ENCODE measurements at places on chromosomes 12 and 14.

- DNase-seq, result no peak
Measured at GRCh38 chr12:122908915-122909314, 13.0 kb upstream of the VPS37B start.

- no peak for DNase-seq
Measured at GRCh38 chr12:49093792-49094159, 825 bp downstream of the DHH start.

DNA sequence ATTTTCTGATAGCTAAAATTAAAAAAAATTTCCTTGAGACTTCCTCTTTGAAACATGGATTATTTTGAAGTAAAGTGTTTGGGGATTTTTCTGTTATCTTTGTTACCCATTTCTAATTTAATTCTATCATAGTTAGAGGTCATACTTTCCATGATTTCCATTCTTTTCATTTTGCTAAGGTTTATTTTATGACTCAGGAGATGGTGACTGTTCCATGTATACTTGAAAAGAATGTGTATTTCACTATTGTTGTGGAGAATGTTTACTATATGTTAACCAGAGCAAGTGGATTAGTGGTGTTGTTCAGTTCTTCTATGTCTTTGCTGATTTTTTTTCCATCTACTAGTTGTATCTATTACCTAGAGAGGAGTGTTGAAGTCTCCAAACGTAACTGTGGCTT is 250.5 kb upstream of the PELI2 start:
- no peak for DNase-seq

DNA sequence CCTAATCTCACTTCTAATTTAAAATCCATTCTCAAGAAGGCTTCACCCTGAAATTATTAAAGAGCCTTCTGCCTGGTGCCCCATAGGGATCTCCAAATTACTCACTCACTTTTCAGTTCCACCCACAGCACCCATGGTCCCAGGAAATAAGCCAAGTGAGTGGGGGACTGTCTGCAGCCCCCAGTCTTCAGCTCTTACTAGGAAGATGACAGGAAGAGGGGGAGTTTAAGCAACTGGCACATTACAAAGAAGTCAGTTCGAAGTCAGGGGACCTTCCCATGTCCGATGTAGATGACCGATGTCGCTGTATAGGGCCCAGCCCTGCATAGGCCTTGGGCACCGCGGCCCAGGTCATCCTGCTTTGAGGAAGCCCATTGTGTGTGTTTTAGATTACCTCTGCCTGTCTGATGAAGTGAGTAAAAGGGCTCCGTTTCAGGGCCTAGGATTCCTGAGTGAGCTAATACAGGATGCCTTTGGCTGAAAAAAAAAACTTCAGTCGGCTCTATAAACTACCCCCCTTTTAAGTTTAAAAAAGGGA is 1.9 kb downstream of the ACTN1 start:
- DNase-seq, result no peak

- no peak for DNase-seq
Measured at GRCh38 chr12:42482041-42482747, 107.4 kb downstream of the PRICKLE1 start.

DNA sequence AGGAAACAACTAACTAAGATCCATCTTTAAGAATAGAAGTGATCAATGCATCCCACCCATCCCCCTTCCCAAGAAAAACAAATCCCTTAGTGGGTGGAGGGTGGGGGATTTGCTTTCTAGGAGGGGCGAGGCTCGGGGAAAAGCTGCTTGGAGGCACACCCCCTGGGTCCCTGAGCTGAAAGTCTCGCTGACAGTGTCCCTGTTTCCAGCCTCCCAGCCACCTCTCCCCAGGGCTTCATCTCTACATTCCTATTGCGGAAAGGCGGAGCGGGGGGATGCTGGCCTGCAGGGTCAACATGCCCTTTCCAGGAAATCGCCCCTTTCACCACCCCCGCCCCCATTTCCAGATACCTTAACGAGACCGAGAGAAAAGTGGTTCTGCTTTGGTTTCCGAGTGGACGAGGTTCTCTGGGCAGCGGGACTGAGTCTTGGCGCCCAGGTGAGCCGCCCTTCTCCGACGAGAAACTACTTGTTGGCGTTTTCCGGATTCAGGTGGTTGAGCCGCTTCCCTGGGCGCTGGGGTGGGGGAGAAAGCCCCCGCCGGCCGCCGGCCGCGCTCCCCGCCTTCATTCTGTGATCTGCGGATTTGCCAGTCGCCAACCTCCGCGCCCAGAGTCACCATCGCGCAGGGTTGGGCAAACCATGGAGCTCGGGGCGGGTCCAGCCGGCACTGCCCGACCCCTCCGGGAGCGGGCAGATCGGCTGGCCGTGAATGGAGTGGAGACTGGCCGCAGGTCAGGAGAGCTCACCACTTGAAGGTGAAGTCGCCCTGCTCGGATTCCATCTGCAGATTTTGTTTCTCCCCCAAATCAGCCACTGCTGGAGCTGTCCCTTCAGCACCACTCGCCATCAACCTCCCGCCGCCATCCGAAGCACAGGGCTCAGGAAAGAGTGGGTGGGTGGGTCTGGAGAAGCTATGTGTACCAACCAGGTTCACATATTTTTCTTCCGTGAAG is 505 bp downstream of the KCNC2 start:
- DNase-seq, result no peak

DNA sequence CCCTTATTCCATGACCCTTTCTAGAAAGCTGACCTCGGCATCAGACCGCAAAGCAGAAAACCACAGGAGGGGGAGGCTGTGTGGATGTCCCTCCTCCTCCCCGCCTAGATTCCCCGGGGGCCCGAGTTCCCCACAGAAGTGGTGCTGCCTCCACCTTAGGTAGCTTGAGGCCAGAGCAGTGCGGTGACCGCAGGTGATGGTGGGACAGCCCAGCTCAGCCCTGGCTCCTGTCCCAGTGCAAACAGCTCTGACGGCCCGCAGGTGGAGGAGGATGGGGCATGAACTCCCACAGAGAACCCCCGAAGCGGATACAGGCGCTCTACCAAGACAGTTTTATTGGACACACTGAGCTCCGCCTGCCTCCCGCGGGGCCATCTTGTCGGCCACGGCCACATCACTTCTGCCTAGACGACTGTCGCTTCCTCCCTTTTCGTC is 19.5 kb downstream of the ARL6IP4 start:
- no peak for DNase-seq

DNA sequence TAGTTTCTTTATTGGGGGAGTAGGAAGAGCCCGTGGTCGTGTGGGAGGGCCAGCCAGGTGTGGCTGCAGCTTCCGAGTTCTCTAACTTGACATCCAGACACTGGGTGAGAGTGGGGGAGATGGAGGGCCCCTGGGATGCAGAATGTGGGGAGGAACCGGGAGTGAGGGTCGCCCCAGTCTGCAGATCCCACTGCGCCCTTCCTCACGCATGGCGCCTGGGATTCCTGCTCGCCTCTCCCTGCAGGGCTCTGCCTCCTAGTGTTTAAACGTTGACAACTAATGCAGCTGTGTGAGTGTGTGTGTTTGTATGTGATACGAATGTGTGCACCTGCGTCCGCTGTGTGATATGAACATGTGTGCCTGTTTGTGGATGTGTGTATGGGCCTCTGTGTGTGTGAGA is 34.6 kb downstream of the FZD10 start:
- DNase-seq, result no peak

GRCh38 chr12:77965790-77966189 is 135.1 kb downstream of the NAV3 start:
- no peak for DNase-seq

DNA sequence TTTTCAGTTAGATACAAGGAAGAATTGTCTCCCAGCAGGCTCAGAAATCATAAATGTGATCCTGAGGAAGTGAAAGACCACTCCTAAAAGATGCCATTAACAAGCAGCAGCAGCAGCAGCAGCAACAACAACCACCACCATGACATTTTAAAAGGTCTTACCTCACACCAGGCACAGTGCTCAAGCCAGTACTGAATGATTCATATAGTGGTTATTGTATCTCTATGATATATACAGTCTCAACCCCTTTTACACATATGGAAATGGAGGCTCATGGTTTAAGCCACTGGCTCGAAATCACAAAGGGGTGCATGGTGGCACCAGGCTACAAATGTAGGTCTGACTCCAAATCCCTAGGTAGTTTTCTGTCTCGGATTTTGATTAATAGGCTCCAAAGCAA is 126.9 kb downstream of the KTN1 start:
- DNase-seq, result no peak

- DNase-seq, result no peak
Measured at GRCh38 chr12:45431126-45431525, 215.2 kb downstream of the ANO6 start.

GRCh38 chr12:2890001-2890387 is 697 bp upstream of the TULP3 start:
- no peak for DNase-seq

- DNase-seq, result no peak
Measured at GRCh38 chr14:77310026-77310425, 10.7 kb downstream of the POMT2 start.

DNA sequence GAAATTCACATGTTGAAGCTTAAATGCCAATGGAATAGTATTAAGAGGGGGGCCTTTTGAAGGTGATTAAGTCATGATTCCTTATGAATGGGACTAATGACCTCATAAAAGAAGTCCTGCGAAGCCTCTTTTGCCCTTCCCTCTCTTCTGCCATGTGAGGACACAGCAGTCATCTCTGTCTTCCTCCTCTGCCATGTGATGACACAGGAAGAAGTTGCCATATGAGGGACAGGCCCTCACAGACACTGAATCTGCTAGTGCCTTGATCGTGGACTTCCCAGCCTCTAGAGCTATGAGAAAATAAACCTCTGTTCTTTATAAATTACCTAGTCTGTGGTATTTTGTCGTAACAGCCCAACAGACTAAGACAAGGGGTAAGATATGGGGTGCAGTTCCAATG is 100.7 kb downstream of the VCPKMT start:
- no peak for DNase-seq
